ENCODE measurements at places on chromosomes 11 and 22.

GRCh38 chr11:86641537-86642261 lies 30.7 kb downstream of the ME3 start:
- DNase-seq: no peak

DNA sequence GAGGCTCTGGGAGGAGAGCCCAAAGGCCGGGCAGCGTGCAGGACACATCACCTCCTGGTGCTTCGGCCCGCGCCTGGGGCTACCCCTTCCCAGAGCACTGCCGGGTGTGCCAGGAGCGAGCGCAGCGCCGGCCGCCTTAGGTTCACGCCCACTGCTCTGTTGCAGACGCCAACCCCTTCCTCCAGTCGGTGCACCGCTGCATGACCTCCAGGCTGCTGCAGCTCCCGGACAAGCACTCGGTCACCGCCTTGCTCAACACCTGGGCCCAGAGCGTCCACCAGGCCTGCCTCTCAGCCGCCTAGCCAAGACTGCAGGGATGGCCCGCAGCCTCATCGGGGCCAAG lies 79.0 kb downstream of the MED15 start:
- DNase-seq: no peak

GRCh38 chr11:28729339-28729738 lies 621.2 kb downstream of the METTL15 start:
- no peak for DNase-seq

DNA sequence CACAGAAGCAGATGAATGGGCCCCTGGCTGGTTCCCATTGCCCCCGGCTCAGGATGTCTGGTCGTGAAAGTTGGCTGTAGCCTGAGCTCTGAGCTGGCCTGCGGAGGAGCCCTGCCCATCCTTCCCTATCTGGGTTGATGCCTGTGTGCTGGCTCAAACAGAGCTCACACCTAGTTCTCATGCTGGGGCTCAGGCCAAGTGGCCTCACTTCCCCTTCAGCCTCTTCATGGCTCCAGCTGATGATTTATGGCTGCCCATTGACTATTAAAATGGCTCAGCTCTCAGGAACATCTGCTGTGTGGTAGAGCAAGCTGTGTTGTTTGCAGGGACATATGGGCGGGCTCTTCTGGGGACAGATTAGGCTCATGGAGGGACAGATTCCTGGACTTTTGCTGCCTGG lies 64.7 kb downstream of the ADAMTS15 start:
- no peak for DNase-seq

- DNase-seq: no peak
These were observed 433.2 kb downstream of the TBC1D22A start for GRCh38 chr22:47195484-47196165.

GRCh38 chr11:96091476-96091875 lies 167.6 kb upstream of the MTMR2 start:
- peak; percentile 68 for DNase-seq

- no peak for DNase-seq
These were observed 90.2 kb upstream of the CARD18 start for GRCh38 chr11:105229761-105230160.

DNA sequence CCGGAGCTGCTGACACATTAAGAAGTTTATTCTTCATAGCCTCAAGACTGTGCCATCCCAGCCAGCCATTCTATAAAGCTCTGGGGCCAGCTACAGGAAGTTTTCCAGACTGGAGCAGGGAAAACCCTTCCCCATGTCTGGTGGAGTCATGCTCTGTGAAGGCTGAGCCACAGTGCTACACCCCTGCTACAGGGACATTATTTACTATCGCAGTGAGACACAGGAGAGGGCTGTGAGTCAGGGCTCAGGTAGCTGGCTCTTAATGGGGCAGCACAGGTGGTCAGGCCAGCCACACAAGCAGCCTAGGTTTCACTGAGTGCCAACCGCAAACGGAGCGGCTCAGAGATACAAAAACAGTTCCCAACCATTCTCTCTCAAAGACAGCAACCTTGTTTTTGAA lies 12.1 kb downstream of the HPS4 start:
- no peak for DNase-seq

DNA sequence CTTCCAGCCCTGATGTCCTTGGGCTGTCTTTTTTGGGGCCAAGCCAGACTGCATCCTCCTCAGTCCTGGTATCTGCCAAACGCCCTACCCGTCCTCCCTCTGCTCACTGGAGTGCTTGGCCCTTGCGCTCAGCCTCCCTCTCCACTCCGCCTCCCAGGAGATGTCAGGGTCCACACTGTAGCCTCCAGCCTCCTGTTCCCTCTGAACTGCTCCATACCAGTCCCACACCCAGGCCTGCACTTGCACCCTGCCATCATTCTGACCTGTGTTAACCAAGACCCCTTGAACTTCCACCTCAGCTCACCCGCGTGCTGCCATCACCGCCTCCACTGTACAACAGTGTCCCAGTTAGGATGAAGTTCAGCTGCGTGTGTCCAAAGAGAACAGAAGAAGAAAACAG lies 6.3 kb upstream of the IL2RB start:
- no peak for DNase-seq

GRCh38 chr11:134436781-134437180 lies 24.7 kb upstream of the B3GAT1 start:
- DNase-seq: no peak

DNA sequence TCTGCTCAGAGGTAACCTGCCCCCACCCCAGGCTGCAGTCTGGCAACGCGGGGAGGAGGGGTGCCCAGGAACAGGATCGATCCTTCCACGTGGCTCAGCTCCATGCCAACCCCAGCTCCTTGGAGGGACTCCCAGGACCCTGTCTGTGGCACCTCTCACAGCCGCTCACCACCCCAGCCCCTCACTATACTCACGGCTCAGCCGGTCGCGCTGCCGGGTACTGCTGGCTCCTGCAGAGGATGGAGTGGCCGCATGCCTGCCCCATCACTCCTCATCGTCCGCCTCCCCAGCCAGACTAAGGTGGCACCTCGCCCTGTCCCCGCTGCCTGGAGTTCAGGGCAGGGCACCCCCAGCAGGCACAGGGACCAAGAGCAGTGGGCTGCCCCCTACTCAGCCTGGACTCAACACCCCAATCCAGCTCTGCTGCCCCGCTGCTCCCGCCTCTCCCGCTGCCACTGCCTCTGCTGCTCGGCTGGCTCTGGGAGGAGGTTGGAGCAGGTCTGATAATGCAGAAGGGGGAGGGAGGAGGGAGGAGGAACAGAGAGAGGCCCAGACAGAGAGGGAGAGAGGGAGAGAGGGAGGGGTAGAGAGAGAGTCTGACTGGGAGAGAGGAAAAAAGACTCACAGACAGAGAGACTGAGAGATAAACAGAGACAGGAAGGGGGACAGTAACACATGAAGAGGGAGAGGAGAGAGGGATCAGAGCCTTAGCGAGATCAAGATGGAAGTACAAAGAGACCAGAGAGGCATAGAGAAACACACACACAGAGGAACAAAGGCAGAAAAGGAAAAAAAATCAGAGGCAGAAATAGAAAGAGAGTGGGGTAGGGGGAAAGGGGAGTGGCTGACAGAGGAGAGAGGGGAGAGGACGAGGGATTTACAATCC lies at the start of gene PDE2A:
TSS of gene PDE2A (minus strand) at position 480 of the 886 bp plus-strand sequence. CDS start at position 265, 215 bp downstream.
- DNase-seq: peak; percentile 59

- DNase-seq: no peak
These were observed 25.9 kb upstream of the ROBO3 start for GRCh38 chr11:124839128-124839971.

DNA sequence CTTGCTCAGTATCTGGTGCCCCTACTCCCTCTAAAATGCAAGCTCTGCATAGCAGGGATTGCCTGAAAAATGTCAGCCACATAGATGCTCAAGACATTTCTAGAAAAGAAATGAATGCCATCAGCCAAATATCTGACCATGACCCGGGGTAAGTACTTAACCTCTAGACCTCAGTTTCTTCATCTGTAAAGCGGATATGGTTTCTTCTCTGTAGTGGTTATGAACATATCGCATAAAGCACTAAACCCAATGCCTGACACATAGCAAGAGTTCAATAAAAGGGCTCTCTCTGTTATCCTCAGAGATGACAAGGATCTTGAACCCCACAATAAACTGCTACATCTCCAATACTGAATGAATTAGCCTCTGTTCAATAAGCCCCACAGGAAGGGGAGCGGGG lies 122.6 kb downstream of the ABTB2 start:
- no peak for DNase-seq

DNA sequence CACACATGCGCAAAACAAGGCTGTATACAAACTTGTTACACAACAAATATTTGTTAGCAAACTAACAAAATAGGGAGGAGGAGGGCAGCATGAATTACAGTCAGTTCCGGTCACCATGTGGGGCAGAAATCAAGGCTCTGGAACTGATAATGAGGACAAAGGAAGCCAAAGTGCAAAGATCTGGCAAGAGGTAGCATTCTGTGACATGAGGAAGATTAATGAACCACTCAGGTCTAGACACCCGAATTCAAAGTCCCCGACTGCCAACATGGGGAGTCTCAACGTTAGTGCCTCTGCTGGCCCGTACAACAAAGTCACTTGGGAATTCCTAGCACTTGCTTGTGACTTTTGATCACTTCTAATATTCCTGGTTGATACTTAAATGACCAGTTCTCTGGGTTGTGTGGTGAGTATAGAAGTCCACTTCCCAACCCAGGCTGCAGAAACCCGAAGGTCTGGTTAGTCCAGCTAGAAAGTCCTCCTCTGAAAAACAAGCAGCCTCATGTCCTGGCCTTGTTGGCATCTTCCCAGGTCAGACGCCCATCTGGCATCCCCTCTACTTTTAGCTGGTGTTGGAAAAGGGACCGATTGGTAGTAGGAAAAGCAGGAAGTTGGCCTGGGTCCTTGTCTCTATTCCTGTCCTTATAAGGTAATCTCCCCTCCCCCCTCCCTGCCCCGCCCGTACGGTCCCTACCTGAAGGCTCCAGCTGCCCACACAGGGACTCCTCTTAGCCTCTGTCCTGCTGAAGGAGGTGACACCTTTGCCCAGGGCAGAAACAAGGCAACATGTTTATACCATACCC lies 1.6 kb downstream of the SUN2 start:
- no peak for DNase-seq

DNA sequence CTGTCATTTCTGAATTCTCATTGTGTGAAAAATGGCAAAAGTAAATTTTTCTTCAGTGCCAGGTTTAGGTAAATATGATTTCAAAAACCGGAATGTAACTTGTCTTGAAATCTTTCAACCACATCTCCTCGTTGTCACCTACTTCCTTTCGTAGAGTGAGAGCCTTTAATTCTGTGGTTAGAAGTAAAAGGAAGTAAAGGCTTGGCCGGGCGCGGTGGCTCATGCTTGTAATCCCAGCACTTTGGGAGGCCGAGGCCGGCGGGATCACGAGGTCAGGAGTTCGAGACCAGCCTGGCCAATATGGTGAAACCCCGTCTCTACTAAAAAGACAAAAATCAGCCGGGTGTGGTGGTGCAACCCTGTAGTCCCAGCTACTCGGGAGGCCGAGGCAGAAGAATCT lies 29.8 kb downstream of the SGSM3 start:
- DNase-seq: peak; percentile 90

- no peak for DNase-seq
These were observed 5.9 kb upstream of the SOX10 start for GRCh38 chr22:37990301-37990700.

DNA sequence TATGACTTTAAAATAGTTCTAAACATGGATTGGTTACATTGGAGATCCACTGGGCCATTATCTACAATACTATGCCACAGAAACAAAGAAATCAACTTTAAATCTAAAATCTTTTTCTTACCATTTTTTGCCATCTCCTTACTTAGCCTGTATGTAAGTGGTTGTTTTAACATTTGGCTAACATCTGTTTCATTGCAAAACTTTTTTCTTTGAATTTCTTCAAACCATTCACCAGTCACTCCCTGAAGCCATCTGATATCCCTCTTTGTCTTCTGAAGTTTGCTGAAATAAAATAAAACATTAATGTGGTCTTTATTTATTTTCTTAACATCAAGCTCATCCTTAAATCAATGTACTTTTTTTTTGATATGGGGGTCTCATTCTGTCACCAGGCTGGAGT lies 43.3 kb upstream of the POGLUT3 start:
- DNase-seq: no peak

Measured in OCI-M1 (cell line).